ENCODE measurements at places on chromosomes 5 and 9.

DNA sequence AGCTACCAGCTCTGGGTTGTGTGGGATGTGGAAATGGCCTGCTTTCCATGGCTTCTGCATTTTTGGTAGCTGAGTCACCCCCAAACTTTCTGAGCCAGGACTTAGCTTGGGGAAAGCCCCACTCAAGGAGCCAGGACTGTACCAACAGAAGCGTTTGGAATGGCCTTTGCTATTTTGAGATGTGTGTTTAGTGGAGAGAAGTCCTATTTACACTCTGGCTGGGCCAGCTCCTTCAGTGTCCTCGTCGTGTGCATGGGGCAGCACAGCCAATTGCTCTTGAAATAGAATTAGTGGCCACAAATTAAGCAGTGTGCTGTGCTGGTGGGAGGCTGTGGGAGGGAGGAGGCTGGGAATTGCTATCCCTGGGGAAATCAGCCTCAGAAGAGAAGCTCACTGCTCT is 51.6 kb downstream of the ENTREP1 start:
- DNase-seq = no peak

DNA sequence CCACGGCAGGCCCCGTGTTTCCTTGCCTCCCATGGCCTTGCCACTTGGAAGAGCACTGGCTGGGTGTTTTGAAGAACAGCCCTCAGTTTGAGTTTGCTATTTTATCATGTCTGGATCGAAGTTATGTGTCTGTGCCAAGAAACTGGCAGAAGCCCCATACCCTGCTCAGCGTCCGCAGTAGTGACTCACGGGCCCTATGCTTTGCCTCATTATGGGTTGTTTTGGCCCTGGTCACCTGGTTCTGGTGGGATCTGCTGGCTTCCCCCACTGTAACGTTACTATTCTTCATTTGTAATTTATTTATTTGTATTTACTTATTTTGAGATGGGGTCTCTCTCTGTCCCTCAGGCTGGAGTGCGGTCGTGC is 42.3 kb upstream of the NKD2 start:
- DNase-seq = no peak

DNA sequence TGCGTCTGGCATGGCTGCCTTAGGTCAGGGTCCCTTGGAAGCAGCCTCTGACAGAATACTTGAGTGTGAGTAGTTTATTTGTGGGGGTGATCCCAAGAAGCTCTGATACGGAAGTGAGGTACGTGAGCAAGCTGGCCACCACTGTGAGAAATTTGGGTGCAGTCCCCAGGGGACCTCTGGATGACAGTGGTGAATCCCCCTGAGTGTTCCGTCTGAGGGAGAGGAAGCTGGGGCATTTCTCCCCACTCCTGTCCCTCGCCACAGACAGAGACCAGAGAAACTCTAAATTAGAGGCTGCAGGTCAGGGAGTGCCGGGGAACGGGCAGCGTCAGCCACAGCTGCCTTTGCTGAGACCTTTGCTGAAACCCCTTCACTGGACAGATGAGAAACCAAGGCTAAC is 155.9 kb upstream of the COL5A1 start:
- DNase-seq = no peak

DNA sequence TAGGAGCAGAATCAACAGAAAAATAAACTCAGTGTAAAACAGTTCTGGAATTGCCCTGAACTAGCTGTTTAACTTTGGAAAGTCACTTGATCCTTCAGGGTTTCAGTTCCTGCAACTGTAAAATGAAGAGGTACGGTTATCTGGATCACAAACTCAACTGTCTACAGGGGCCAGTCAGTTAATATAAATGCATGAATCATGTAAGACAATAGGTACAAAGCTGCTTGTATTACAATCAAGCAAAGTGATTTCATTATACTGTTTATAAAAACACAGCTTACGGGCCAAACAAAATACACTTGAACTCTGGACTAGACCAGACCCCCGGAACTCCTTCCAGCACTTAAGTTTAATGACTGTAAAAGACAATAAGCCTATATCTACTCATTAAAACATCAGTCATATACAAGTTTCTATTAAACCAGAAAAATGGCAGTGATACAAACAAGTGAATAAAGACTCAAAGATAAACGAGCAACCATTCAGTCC is 73.0 kb downstream of the MRPS27 start:
- no peak for DNase-seq

GRCh38 chr9:81720450-81721086 is 31.2 kb upstream of the TLE1 start:
- DNase-seq = no peak

DNA sequence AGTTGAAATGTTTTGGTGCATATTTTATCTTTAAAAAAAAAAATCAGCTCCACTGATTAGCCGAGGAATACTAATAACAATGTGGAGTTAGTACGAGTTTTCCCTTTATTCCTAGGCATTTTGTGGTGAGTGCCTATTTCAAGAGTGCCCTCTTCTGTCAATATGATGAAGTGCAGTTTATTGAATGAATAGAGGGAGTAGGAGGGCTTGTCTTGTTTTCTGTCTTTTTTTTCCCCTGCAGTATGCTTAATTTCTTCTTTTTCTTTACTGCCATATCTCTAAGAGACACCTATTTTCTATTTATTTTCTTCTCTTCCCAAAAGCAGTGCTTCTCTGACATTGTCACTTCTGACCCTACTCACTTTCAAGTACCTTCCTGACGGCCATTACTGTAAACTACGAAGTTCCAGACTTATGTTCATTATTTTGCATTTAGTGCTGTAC is 169.6 kb upstream of the PITX1 start:
- no peak for DNase-seq

DNA sequence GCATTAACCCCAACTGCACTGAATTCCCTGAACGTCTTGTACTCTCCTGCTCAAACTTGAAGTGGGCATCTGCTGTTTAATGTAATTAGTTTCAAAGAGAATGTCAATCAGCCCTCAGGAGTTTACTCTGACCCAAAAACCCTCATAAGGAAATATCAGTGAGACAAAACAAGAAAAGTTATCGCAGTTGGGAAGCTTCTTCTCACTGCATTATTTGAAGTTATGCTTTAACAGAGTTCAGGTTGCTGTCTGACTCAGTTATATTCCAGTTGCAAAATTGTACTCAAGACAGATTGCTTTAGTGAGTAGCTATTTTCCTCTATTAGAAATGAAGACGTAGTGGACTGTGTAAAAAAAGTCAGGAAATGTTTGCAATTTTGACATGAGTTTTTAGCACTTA is 52.1 kb downstream of the PPIC start:
- DNase-seq = no peak

Measured in GM12892 (cell line).